ENCODE measurements at places on chromosomes 6 and 20.

DNA sequence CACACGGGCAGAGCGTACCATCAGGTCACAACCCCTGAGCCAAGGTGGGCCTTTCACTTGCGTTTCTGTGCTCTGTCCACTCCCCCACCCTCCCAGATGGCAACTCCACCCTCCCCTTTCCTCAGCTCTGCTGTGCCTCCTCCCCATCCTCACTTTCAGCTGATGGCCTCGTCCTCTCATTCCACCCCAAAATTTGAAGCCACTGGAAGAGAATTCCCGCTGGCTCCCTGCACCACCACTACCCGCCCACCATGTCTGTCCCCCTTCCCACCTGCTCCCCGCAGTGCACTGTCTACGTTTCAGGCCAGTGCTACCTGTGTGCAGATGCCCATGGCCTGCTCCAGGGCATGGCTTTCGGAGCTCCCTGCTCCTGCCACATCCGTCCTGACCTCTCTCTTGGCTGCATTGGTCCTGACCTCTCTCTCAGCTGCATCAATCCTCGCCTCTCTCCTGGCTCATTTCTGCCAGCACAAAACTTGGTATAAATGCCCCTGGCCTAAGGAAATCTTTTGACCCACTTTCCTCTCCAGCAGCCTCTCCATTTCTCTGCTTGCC, 24.0 kb downstream of the SYNJ2 start:
- DNase-seq = no peak

GRCh38 chr6:32622545-32623401, 14.4 kb upstream of the HLA-DQA1 start:
- DNase-seq = no peak

GRCh38 chr6:130377915-130378314, 12.1 kb downstream of the TMEM200A start:
- DNase-seq = no peak

DNA sequence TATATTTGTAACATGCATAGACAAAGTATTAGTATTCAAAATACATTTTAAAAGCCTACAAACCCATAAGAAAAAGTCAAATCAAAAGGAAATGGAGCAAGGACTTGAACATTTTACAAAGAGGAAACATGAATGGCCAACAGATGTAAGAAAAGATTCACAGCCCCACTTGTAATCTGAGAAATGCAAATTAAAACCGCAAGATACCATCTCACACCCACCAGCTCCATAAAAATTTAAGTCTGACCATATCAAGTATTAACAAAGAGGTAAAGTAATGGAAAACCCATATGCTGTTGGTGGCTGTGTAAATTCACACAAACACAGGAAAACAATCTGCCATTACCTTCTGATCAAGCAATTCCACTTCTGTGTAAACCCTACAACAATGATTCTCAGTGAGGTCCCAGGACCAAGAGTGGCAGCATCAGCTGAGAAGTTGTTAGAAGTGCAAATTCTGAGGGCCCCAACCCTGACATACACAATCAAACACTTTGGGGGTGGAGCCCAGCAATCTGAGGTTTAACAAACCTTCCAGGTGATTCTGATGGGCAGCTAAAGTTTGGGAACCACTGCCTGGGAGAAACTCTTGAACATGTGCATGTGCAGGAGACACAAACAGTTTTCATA, 30.9 kb downstream of the BCL2L1 start:
- DNase-seq = no peak

- DNase-seq = no peak
Measured at GRCh38 chr6:129875610-129876520, 14.8 kb upstream of the TMEM244 start.

DNA sequence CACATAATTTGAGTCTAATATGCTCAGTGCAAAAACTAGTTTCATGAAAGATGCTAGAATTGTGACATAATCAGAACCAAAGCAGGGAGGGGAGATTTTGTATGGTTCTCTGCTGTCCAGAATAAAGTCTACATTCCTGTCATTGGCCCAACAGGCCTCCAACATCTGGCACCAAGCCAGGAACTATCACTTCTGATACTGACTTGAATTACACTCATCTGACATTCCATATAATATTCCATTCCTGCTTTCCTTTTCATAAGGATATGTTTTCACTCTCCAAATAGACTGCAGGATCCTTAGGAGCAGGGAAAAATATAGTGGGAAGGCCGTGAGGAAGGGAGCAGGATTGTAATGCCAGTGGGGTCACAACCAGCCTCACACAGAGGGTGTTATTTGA, 84.6 kb upstream of the BTN3A2 start:
- DNase-seq = no peak

GRCh38 chr6:23454080-23454976, 671.7 kb upstream of the NRSN1 start:
- peak; percentile 55 for DNase-seq

DNA sequence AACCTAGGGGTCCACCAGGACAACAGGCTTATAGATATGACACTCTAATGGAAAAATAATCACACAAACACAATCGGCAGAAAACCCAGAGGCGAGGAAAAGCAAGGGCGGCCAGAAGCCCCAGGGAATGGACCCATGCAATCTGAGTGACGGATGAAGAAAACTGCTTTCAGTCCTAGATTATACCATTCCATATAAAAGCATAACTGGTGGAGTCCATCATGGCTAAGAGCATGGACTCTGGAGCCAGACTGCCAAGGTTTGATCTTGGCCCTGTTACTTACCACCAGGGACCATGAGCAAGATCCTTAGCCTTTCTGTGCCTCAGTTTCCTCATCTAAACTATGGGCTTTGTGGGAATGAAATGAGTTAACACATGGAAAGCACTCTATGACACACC, 3.7 kb downstream of the SLC22A16 start:
- no peak for DNase-seq

- DNase-seq = no peak
Measured at GRCh38 chr6:167089243-167090142, 33.4 kb upstream of the CCR6 start.

GRCh38 chr20:24583169-24583792, 113.9 kb downstream of the SYNDIG1 start:
- no peak for DNase-seq

DNA sequence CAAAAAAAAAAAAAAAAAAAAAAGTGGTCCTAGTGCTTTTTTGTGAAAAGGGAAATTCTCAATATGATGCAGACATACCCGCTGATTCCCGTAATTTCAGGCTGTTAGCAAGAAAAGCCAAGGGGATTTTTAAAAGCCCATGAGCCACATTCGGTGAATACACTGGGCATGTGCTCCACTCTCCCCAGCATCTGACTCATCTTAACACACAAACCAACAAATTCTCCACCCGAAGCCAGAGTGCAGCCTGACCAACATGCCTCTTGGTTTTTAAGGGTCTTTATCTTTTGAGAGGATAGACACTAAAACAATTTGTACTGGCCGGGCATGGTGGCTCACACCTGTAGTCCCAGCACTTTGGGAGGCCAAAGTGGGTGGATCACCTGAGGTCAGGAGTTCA, 45.5 kb upstream of the CD83 start:
- no peak for DNase-seq

DNA sequence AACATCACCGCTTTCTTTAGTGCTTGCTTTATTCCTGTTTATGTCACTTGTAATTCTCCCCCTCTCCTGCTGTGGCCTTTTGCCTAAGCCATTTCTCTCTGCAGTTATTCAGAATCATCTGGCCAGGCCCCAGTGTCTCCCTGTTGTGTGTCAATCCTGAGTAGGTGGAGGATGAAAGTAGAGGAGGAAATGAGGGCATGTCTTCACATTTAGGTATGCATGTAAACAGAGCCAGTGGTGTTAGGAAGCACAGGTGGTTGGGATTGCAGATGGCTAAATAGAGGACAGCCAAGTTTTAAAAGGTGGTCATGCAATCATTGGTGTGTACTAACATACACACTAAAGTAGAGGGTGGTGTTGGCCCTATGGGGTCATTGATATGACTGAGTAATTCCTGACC, 5.2 kb downstream of the PRSS35 start:
- DNase-seq = no peak
